Activated CD4-positive, alpha-beta memory T cell treated with anti-CD3 and anti-CD28 coated beads for 36 hours (primary cell): ENCODE measurements at places on chromosomes 2 and 18.

DNA sequence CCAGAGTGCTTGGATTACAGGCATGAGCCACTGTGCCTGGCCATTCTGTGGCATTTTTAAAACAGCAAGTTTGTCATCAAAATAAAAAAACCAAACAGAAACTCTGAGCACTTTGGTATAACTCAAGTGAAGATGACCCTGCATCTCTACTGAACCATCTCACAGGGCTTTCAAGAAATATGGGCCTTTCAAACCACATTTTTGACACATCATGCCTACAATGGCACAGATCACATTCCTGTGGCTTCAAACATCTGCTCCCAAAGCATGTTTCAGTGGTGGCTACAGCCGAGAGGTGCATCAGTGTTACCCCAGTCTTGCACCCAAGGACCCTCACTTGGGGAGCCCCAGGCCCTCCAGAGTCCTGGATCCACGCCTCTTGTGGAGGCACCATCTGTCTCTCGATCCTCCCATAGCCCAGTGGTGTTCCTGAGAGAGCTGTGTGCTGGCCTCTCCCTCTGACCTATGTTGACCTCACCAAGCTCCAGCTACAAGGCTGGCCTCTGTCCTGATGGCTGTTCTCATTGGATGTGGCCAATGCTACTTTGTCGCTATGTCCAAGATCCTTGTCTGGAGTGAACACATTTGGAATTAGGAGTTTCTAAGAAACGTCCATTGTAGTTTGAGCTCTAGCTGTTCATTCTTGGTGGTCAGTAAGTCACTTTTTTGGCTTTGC is 55.2 kb upstream of the RALBP1 start:
- no peak for DNase-seq

- DNase-seq, result no peak
Measured at GRCh38 chr2:236691799-236692167, 122.2 kb downstream of the ACKR3 start.

DNA sequence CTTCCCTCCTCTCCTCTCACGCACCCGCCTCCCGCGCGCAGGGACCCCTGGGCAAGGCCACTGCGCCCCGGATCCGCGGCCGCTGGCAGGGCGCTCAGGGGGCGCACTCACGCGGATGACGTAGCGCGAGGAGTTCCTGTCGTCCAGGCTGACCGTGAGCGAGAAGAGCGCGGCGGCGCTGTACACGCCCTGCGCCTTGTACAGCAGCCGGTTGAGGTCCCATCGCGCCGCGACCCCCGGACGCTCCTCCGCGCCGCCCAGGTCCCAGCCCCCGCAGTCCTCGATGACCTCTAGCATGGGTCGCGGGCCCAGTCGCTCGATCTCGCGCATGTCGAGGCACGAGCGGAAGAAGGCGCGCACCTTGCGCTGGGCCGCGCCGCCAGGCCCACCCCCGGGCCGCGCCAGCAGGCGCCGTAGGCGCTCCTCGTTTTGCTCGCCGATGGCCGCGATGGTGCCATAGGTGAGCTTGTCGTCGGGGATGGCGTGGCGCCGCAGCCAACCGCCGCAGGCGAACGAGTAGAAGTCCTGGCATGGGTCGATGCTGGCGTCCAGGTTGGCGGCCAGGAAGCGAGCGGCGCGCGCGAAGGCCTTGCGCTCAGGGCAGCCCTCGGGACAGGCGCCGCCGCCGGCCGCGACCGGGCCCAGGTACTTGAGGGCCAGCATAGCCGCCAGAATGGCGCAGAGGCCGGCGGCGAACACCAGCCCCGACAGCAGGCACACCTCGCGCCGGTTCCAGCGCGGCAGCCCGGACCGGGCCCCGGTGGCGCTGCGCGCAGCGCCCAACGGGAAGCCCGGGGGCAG is 1.7 kb downstream of the ECEL1 start:
- no peak for DNase-seq

DNA sequence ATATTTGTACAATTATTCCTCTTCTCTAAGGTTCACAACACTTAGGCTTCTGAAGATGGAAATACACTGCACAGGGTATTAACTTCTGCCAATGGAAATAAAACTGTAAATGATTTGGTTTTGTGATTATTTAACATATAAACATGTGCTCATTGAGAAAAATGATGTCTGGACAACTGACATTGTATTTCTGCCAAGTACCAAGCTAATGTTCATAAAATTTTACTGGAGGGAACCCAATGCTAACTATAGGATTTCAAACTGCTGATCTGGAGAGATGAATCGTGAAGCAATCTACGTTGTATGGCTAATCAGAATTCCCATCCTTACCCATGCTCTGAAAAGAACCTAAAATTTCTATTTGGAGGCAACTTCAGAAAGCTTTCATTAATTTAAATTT is 279.7 kb downstream of the NRXN1 start:
- no peak for DNase-seq

DNA sequence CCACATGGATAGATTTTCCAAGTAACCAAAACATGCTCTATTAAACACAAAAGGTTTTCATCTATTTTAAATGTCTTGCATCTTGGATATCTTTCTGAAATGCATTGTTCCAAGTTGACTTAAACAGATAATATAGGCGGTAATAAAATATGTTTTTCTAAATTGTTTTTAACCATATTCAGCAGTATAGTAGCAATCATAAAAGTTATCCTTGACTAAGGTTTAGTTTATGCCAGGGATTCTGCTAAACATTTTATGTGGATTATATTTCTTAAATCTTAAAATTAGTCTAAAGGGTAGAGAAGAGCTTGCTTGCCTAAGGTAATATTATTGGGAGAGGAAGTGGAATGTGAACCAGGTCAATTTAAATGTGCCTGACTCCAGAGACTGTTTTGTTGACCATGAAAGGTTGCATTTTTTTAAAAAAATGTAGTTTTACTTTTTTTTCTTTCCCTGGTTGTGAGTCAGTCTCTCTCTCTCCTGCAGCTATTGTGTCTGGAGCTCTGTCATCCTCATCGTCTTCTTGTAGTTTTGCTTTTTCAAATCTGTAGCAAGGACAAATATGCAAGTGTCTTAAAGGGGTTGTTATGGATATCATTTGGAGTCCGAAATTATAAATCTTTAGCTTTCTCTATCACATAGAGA is 309.1 kb upstream of the COL3A1 start:
- DNase-seq, result no peak

DNA sequence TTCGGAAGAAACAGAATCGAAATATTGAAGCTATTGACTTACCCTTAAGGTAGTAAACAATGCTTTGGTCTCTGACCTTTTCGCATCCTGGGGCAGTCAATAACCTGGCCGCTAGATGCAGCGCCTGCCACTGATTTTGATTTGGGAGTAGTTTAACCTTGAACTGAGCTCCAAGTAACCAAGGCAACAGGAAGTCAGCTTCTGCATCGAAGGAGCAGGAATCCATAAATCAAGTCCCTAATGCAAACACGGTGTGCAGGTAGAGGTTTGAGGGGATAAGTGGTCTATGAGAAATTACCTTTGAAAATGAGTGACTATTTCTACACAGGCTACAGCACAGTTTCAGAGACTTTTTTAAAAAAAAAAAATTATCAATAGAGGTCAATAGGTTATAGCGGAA is 353.5 kb downstream of the SETBP1 start:
- DNase-seq, result no peak

- DNase-seq, result no peak
Measured at GRCh38 chr2:43814711-43815110, 23.9 kb downstream of the ABCG5 start.

GRCh38 chr2:15908371-15908770 is 32.0 kb upstream of the MYCN start:
- no peak for DNase-seq

DNA sequence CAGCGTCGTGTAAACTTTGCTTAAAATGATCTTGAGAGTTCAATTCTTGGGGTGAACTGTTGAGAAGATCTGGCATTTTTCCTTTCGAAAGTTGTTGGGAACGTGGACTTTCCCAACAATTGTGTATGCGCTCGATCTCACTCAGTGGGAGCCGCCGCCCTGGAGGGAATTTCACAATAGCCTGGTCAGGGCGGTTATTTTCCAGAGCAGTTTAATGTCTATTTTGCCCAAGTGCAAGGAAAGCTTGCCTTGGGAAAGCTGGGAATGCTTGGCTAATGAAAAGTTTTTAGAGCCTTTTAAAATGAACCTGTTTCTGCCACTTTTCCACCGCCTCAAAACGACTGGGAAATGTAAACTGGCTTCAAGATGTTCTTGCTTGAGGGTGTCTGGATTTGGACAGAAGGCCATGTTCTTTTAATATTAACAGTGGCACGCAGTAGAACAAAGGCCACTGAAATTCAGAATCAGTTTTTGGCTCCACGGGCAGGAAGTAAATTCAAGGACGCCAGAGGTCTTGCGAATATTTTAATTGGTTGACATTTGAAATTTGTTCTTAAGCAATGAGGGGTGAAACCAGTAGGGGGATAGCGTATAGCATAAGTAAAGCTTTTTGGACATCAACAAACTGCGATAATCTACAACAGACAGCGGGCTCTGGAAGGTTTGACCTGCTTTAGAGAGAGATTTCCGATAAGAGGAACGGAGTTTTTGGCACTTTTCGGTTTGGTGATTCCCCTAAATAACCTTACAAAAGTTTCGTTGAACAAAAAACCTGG is 1.2 kb downstream of the CFLAR start:
- DNase-seq, result peak; percentile 54

DNA sequence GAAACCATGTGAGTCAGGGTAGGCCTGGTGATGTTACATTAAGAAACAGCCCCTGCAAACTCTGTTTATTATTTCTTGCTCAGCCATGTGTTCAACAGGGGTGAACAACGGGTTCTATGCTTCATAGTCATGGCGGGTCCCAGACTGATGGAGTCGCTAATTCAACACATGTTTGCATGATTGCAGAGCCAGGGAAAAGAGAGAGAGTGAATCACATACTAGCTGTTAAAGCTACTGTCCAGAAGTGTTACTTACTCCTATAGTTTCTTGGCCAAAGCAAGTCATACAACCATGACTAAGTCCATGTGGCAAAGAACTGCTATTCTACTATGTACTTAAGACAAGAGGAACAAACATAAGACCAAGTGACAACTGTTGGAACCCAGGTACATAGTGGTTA is 241.2 kb upstream of the SKOR2 start:
- DNase-seq, result no peak

- DNase-seq, result no peak
Measured at GRCh38 chr2:204436230-204436629, 109.0 kb upstream of the PARD3B start.

DNA sequence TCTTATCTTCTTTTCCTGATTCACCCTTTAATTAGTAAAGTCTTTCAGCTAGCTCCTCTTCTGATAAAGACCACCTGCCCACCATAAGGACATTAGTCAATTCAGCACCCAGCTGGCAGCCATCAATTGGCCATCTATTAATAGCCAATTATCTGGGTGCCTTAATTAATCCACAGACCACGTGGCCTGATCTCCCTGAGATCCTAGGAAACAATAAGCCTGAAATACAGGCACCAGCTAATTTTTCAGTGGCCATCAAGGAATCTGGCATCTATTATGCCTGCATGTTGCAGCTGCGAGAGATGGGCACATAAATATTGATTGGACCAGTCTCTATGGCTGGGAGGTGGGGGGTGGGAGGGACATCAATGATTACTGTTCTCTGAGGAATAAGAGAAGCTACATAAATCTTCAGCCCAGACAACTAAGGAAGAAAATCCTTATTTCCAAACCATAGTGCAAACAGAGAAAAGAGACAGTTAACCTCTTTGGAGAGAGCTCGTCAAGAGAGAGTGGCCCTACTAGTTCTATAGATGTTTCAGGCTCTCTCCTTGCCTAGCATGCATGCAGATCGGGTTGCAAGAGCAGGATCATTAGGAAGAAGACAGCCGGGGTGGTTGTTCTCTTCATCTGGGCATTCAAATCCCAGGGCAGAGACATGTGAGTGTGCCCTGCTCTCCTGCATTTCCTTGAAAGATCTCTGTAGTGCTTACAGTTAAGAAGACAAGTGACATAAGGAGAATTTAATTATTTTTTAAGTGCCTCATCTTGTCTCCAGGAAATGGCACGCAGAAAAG is 8.7 kb downstream of the GALNT14 start:
- DNase-seq, result no peak

GRCh38 chr2:201959198-201959597 is 74.5 kb upstream of the FZD7 start:
- DNase-seq, result no peak

- no peak for DNase-seq
Measured at GRCh38 chr2:232008907-232009638, 47.6 kb downstream of the DIS3L2 start.

GRCh38 chr18:54616220-54616848 is 25.3 kb downstream of the DYNAP start:
- no peak for DNase-seq

DNA sequence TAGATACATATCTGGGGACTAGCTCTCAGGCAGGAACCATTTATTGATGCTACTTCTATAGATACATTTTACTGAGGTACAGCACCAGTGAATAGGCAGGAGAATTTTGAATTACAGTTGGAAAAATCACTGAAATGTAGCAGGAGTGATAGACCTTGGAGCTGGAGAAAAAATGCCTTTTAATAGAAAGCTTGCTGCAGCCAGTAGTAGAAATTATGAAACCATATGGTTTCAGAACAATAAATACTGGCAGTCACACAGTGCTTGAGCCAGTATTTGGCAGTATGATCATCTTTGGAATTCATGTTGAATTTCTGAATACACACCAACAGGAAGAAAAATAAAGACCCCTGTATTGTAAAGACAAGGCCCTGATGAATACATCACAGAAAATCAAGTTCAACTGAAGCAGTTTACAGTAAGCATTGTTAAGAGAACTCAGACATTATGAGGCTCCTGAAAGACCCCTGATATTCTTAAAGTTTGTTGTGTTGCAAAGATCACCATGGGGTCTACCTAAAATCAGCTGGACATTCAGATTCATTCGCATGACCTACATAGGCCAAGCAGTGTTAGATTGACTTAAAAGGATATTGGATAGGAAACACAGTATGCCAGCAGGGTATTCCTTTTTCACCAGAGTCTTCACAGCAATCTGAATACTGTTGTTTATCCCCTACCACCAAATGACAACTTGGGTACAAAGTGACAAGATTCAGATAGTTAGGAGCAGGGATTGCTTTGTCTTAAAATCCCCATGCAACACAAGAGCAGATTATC is 139.0 kb downstream of the EHBP1 start:
- no peak for DNase-seq

DNA sequence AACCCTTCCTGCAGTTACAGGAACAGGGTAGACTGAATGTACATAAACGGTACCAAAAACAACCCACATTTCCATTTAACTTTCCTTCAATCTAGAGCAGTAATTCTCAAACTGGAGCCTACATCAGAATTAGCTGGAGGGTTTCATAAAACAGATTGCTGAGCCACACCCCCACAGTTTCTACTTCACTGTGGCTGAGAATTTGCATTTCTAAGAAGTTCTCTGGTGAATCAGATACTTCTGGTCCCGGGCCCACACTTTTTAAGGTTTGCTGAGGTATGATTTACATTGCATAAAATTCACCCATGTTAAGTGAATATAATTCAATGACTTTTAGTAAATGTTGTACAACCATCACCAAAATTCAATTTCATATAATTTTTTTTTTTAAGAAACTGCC is 113.7 kb downstream of the SRBD1 start:
- DNase-seq, result peak; percentile 74

GRCh38 chr2:222844323-222844722 is 16.5 kb upstream of the ACSL3 start:
- no peak for DNase-seq
